Naive thymus-derived CD4-positive, alpha-beta T cell (primary cell): ENCODE measurements at places on chromosomes 16 and 17.
A peak's percentile ranks its signal among the peaks of the same experiment; 100 is the strongest.

GRCh38 chr16:50178491-50178941 lies 25.4 kb downstream of the TENT4B start:
- DNase-seq, result no peak

- no peak for DNase-seq
Observed at GRCh38 chr17:60305141-60305540, 86.8 kb downstream of the USP32 start.

DNA sequence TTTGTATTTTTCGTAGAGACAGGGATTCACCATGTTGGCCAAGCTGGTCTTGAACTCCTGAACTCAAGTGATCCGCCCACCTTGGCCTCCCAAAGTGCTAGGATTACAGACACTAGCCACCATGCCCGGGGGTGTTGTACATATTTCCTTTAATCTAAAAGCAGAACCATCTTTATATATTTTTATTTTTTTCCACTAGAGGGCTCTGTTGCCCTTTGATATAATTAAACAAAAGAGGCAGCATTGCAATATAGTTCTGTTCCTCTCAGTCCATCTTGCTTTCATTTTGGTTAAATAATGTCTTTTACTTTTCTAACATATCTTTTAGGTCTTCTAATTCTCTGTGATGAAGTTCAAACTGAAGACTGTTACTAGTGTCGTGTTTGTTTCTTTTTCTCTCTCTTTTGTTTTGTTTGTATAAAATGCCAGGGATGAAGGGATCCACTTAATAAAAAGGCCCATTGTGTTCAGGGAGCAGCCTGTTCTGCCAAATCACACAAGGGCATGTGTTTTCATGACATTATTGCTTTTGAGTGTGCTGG lies 23.4 kb downstream of the WWOX start:
- peak; percentile 46 for DNase-seq

GRCh38 chr17:37742762-37743611 lies 1.9 kb downstream of the HNF1B start:
- no peak for DNase-seq

- no peak for DNase-seq
Observed at GRCh38 chr17:70796757-70797156, 627.4 kb downstream of the KCNJ2 start.

DNA sequence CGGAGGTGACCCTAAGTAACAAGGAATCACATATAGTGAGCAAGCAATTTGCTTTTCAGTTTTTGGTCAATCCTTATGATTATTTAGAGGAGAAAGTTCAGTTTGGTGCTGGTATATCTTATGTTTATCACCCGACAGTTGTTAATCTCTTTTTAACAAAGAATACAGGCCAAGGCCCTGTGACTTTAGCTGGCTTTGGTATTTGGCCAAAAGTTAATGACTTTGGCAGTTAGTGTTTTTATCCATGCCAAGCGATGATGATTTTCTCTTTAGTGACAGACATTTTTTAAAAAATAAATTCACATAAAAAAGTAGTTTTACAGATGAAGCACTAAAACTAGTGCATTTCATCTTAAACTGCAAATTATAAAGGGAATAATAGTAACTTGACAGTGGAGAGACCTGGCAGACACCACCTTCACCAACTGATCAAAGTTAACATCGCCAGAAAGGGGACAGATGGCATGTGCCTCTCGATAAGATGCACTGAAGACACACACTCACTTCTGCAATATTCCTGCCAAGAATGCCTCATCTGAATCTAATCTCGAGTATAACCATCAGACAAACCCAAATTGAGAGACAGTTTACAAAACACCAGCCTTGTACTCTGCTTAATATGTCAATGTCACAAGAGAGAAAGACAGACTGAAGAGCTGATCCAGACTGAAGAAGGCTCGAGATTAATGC lies 6.9 kb downstream of the DEXI start:
- no peak for DNase-seq

- no peak for DNase-seq
Observed at GRCh38 chr17:6524520-6524919, 31.8 kb downstream of the PITPNM3 start.

DNA sequence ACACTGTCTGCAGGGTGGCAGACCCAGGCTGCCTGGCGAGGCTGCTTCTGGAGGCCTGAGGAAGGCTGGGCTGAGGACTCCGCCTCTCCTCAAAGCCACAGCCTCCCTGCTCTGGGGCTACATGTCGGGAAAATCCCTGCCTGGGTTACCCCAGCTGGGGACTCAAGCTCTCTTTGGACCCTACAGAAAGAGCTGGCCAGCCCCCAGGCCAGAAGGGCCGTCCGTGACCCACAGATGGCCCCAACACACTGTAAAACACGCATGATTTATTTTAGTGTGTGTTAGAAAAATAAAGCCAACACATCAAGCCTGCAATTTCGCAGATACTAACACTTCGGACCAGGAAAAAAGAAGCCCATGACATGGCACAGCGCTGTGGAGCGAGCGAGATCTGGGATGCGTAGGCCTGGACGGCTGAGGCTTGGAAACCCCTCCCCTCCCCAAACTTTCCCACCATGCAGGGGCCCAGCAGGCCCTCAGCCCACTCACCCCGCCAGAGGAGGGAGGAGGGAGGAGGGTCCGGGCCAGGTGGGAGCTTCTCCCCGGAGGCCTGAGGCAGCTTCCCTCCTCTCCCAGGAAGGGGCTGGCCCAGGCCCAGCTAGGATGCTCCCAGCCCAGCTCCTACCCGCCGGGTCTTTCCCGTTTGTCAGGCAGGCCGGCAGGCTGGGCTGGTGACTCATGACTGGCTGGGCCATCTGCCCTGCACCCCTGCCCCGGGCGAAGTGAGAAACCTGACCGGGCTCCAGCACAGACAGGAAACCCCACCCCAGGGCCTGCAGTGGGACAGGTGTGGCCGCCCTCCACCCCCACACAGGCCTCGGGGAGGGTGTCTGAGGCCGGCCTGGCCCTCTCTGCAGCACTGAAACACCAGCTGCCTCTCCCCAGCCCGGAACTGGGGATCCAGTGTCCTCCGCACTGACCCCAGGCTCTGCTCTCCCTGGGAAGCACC lies 34.1 kb upstream of the SLC38A10 start:
- no peak for DNase-seq

DNA sequence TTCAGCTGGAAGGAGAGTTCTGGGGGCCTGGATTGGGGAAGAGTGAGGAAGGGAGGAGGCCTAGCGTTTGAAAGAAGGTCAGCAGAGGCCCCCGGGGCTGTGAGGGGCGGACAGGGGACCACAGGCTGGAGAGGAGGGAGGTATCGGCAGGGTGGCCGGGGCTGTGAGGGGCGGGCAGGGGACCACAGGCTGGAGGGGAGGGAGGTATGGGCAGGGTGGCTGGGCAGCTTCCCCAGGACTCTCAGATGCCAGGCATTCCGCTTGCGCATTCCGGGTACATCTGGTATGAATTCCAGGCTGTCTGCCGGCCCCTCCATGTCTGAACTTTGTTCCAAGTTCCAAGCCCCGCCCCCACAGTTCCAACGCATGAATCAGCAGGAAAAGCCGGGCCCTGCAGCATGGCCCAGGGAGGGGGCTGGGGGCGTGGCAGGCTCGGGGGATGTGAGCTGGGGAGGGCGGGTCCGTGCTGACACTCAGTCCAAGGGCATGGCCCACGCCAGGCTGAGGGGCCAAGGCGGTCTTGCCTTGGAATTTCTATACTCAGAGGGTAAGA lies 4.3 kb upstream of the TLCD2 start:
- no peak for DNase-seq

DNA sequence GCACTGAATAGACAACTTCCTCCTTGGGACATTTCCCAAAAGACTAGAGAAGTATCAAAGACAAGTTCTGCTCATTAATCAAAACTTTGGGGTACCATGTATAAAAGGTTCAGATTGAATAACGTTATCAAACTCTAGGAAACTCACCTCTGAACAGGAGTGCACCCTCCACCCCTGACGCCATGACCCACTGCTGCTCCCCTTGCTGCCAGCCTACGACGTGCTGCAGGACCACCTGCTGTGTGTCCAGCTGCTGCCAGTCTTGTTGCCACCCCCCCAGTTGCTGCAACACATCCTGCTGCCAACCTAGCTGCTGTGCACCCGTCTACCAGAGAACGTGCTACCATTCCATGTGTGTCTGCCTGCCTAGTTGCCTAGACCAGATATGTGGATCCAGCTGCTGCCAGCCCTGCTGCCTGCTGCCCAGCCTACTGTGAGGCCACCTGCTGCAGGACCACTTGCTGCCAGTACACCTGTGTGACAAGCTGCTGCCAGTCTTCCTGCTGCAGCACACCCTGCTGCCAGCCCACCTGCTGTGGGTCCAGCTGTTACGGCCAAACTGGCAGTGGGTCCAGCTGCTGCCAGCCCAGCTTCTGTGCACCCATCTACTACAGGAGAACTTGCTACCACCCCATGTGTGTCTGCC lies 13.8 kb upstream of the KRTAP9-2 start:
- DNase-seq, result no peak
